ENCODE measurements at places on chromosomes 13 and 19. TPM values are rescaled to one million over a fixed set of nuclear protein-coding genes. Genes with fewer than 3 reads are reported as not detected.

The ZNF773 gene
- 34.3 TPM for total RNA-seq

The NLRP7 gene
- not detected for total RNA-seq

DNA sequence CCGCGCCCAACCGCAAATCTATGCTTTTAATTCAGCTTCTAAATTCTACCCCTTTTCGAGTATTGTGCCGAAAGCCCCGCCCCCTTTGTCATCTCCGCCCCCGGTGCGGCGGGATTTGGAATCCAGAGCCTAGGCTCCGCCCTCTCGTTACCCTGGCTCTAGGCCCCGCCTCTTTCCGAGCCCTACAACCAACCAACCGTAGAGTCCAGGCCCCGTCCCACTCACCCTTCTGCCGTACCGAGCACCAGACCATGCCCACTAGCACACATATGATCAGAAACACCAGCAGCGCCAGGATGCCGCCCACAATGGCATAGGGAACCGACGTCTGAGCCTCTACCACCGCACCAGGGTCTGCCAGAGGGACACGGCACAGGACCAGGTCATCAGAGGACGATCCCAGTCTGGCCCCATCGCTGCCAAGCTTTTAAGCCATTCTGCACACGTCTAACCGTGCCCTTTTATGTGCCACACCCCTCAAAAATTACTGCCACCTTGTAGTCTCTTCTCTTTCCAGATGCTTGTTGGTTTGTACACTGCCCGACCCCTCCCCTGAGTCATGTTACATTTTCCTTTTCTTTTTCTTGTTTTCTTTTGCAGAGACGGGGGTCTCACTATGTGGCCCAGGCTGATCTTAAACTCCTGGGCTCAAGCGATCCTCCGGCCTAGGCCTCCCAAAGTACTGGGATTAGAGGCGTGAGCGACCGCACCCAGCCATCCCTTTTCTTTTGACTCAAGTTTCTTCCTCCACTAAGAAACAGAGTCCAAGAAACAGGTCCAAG is 4.7 kb upstream of the ZNF428 start:
- no peak for DNase-seq

The CLEC17A gene
- 0.55 TPM for total RNA-seq

GRCh38 chr13:63086286-63086685 is 1670.6 kb upstream of the PCDH20 start:
- no peak for DNase-seq

Data from uterus (tissue), 4 donors.